Stimulated activated CD4-positive, alpha-beta T cell treated with anti-CD3 and anti-CD28 coated beads, Interleukin-1b, Interleukin-23, amount 100 ng/mL, for 1 hour (primary cell): ENCODE measurements at places on chromosomes 2 and 18.

DNA sequence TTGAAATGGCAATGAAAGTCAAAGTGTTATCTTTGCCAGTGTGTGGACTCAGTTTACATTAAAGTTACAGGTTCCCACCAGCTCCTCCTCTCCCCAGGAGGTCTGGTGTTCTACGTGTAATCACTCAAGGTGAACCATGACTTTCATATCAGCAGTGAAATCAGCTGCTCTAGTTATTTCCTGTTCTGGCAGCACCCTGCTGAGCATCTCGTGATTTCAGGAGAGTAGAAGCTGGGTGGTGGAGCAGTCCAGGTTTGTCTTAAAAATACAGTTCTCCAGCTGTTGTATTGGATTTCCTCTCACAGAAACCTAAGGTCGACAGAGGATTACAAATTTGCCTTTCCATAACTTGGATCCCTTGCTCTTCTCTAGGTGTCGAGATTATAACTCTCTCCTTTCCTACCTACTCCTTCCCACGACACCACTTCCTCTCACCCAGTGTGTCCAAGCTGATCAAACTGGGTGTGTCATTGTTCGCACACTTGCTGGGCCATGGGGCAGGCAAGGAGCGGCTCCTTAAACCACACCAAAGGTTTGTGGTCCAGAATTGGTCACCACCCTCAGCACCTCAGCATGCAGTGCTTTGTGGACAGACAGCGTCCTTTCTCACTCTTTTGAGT lies 13.0 kb upstream of the ARHGAP25 start:
- no peak for DNase-seq

GRCh38 chr2:160561551-160562295 lies 68.1 kb upstream of the RBMS1 start:
- no peak for DNase-seq

DNA sequence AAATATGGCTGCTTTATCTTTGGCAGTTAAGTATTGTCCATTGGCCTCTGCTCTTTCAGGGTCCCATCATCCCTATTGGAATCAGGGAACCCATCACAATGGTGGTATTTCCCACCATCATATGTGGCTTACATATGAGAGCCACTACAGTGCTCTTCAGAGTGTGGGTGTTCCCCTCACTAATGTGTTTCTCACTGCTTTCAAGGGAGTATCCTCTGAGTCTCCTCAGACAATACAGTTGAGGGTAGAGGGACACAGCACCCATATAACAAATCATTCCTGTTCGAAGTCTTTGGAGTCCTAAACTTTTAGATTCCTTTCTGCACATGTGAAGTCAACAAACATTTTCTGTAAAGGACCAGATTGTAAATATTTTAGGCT lies 48.8 kb upstream of the DNAJC10 start:
- DNase-seq = no peak

GRCh38 chr2:16058256-16058655 lies 117.9 kb downstream of the MYCN start:
- no peak for DNase-seq

- DNase-seq = no peak
Measured at GRCh38 chr2:144944546-144945220, 424.8 kb upstream of the ZEB2 start.

GRCh38 chr2:240955306-240956170 lies 42.9 kb upstream of the SNED1 start:
- no peak for DNase-seq

GRCh38 chr2:158926478-158926948 lies 41.9 kb upstream of the TANC1 start:
- no peak for DNase-seq

GRCh38 chr2:222525811-222526210 lies 101.5 kb downstream of the SGPP2 start:
- DNase-seq = no peak

- no peak for DNase-seq
Measured at GRCh38 chr2:241909769-241910168, 40.2 kb downstream of the RTP5 start.

GRCh38 chr2:233048569-233049193 lies 11.5 kb upstream of the INPP5D start:
- DNase-seq = no peak

DNA sequence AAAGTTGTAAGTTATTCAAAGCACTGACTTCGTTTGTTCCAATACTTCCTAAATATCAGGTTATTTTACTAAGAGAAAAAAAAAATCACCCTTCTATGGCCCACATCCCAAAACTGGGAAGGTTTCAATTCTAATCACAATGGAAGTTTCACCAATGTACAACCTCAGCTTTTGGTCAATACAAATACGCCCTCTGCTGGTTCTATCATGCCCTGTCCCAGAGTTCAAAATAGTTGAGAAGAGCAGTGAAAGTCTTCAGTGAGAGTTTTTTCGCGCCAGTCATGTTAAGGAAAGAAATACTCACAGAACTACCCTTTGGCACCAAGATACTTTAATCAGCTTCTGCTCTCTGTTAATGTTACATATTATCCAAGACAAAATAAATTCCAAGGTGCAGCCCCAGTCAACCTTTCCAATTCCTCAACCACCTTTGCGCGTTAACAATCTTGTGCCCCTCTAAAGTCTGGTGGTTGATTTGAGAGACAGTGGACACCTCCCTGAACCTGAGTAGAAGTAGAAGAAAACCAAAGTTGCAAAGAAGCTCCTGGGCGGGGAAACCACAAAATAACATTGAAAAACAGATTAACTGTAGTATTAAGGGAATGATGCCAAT lies 59.9 kb downstream of the SUMO1 start:
- DNase-seq = peak; percentile 6

- DNase-seq = no peak
Measured at GRCh38 chr2:197254776-197255530, 55.6 kb downstream of the ANKRD44 start.

GRCh38 chr2:237045449-237045848 lies 40.2 kb upstream of the COPS8 start:
- no peak for DNase-seq

GRCh38 chr2:203870481-203870880 lies 2.9 kb downstream of the CTLA4 start:
- DNase-seq = no peak

DNA sequence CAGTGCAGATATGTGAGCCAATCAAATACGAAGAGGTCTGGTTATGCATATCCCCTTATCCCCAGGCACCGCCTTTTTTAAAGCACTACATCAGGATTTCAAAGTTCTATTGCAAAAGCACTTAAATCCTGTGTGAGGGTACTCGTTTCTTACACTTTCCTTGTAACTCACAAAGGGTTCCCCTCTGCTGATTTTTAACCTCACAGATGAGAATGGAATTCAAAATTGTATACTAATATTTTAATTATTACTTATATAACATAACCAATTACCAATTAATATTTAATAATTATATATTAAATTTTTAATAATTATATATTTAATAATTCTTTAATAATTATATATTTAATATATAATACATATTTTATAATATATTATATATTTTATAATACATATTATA lies 126.2 kb upstream of the MAPRE2 start:
- DNase-seq = no peak

GRCh38 chr18:22826726-22827125 lies 106.4 kb upstream of the RBBP8 start:
- no peak for DNase-seq

- no peak for DNase-seq
Measured at GRCh38 chr18:46302528-46303485, 198.6 kb downstream of the HAUS1 start.

- no peak for DNase-seq
Measured at GRCh38 chr2:203853722-203854121, 13.8 kb upstream of the CTLA4 start.

GRCh38 chr2:40434731-40435271 lies 17.1 kb downstream of the SLC8A1 start:
- DNase-seq = no peak

- no peak for DNase-seq
Measured at GRCh38 chr18:26868968-26869586, 3.6 kb upstream of the AQP4 start.

DNA sequence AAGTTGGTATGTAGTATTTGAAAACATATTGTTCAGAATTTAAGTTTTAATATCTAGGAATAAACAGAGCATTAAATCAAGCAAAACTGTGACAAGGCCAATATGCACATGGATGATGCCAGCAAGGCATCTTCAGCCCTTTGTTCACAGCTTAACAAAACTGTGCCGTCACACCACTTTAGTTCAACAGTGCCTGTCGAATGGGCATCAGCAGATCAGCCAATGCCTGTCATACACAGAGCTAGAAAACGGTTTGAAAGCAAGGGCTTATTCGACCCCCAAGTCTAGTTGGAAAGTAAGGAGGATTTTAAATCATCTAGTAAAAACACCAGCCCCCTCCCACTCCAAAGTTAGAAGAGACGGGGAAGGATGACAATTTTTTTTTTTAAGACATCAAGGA lies 16.7 kb downstream of the ZEB2 start:
- DNase-seq = no peak

- DNase-seq = no peak
Measured at GRCh38 chr2:215019085-215019484, 119.3 kb downstream of the ABCA12 start.

GRCh38 chr2:120075545-120075944 lies 62.7 kb downstream of the EPB41L5 start:
- no peak for DNase-seq

DNA sequence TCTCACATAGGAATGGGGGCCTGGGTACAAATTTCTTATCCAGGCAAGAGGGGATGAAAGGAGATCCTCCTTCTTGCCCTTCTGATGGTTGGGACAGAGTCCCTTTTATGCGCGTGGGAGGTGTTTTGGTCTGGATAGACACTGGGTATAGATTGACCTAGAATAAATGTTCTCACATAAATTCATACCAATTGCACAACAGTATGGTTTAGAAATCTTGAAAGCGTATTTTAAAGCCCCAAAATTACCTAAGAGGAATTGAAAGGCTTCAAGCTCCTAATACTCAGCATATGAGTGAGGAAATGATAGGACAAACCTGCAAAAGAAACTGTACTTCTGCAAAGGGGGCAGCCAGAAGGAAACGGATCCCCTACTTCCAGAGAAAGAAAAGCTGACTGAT lies 2.6 kb upstream of the BCL2 start:
- no peak for DNase-seq

GRCh38 chr2:115129536-115129935 lies 687.1 kb downstream of the DPP10 start:
- DNase-seq = no peak

DNA sequence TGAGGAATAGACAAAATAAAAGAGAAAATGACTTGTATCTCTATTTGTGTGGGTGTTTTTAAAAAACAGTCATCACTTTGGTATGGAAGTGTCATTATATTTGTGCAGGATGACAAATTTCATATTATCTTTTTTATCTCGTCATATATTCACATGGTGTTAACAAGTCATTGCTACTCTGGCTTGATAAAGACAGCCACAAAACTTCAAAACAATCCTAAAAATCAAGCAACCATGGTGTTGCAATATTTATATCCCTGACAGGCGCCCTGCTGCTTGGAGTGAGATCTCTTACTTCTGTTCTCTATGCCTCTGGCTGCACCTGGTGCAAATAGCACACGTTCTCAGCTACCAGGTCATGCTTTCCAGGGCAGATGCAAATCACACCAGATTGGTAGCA lies 278.0 kb upstream of the EPHA4 start:
- DNase-seq = no peak

GRCh38 chr2:189060096-189060642 lies 86.0 kb downstream of the COL3A1 start:
- no peak for DNase-seq

DNA sequence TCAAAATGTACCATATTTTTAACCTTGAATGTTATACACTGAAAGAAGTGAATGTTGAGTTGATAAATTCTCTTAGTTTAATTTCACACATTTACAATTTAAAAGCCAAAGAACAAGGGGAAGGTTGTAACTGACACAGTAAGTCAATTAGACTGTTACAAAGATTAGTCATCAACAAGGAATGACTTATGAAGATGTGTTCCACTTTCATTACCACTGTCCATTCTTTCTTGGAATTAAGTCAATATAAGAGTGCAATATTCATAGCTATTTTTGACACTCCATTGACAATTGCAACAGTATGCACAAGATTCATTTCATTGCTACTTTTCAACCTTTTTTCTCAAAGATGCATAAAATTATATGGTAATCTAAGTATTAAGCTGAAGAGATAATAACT lies 291.3 kb downstream of the RIT2 start:
- no peak for DNase-seq

GRCh38 chr18:31652357-31652756 lies 32.0 kb downstream of the B4GALT6 start:
- DNase-seq = no peak

- no peak for DNase-seq
Measured at GRCh38 chr2:205864491-205864890, 182.2 kb downstream of the NRP2 start.

- no peak for DNase-seq
Measured at GRCh38 chr2:69483024-69483423, 45.8 kb upstream of the NFU1 start.

DNA sequence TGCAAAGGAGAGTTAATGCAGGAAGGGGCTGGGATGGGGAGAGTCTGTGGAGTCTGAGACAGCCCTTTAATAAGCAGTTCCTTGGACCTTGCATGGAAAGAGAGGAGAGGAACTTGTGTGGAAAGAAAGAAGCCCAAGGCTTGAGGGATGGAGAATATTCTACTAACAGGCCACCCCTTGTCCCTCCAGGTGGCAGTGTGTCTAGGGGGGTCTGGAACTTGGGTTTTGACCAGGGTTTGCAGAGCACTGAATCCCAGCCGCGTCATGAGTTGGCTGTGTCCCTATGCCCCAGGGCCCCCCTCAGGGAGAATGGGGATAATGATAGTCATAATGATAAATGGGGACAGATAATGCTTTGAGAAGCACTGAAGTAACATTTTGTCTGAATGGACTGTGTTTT lies 15.0 kb downstream of the TCF7L1 start:
- DNase-seq = no peak
